ENCODE measurements at places on chromosomes 2 and 18. TPM values are rescaled to one million over a fixed set of nuclear protein-coding genes. Genes with fewer than 3 reads are reported as not detected.

IL37 gene
- not detected for total RNA-seq

MPP4 gene
- not detected for total RNA-seq

LYG2 gene
- total RNA-seq = not detected

C2orf80 gene
- not detected for total RNA-seq

- H3K27ac ChIP-seq = no peak overlapping the region
- no peak for DNase-seq
- no peak overlapping the region for H3K4me3 ChIP-seq
- no peaks in the 10 kb centered on the region for H3K27me3 ChIP-seq
These were observed 1156.3 kb upstream of the CRIM1 start for GRCh38 chr2:35199298-35199697.

DNA sequence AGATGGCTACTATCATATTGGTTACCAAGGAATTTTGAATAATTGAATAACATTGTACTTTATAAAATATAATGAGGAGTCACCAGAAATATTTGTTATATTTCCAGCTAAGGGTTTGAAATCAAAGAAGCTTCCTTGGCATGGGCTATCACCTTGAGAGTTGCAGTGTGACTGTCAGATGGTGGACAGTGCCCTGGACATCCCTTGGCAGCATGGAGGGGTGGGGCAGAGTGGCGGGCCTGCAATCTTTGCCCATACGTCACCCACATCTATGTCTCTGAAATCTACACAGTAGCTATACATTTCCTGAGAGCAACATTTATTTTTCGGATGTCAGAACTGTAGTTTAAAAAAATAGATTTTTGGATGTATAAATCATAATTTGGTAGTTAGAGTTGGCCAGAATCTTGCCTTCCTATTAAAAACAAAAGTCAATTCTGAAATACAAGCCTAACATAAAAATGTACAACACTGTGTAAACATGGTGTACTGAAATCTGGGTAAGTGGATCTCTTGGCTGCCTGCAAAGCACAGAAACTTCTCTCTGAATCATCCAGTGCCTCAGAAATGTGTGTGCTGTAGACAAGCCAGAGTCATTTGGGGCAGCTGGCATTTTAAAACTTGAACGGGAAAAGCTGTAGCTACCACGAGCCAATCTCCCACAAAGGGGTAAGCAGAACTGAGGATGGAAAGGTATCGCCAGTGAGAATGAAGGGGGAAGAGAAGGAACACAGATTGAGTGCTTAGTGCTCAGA lies 124.2 kb upstream of the ARHGAP28 start:
- no peaks in the 10 kb centered on the region for H3K36me3 ChIP-seq
- no peak overlapping the region for H3K4me3 ChIP-seq
- H3K27ac ChIP-seq = no peak overlapping the region
- no peaks in the 10 kb centered on the region for H3K4me1 ChIP-seq
- H3K27me3 ChIP-seq = no peaks in the 10 kb centered on the region
